Erythroblast (primary cell): ENCODE measurements at places on chromosomes 2 and 18.

- peak; percentile 75 for DNase-seq
Observed at GRCh38 chr2:187500585-187501359, 52.7 kb upstream of the CALCRL start.

- no peak for DNase-seq
Observed at GRCh38 chr2:214484239-214484638, 73.4 kb downstream of the VWC2L start.

DNA sequence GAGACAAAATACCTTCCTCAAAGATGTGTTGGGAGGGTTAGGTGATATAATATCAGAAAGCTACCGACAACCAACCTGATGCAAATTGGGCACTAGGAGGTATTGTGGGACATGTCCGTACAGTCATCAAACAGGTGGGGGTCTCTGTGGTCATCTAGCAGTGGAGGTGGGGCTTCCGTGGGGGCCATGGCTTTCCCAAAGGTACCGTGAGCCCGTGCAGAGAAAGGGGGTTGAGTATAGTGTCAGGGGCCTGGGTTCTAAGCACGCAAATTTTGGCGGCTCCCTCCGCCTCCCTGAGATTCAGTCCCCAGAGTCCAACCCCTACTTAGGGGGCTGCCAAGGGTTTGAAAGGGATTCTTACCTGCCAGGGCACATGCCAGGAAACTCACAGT is 32.6 kb downstream of the HJURP start:
- no peak for DNase-seq

DNA sequence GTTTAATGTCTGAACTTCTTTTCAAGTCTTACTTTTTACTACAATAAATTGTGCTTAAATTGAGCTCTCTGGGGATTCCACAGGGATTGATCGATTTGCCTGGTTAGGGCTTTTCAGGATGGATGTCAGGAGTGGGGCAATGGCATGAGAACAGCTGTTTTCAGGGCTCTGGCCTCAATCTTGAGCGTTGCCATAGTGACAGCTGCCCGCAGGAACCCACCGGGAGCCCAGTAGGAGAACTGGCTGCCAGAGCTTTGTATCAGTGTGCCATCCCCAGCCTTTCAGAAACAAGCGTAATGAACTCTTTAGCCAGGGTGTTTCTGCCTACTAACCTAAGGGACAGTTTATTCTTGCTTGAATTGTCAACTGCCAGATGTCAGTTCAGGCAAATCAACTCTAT is 93.5 kb downstream of the GALNT3 start:
- no peak for DNase-seq

DNA sequence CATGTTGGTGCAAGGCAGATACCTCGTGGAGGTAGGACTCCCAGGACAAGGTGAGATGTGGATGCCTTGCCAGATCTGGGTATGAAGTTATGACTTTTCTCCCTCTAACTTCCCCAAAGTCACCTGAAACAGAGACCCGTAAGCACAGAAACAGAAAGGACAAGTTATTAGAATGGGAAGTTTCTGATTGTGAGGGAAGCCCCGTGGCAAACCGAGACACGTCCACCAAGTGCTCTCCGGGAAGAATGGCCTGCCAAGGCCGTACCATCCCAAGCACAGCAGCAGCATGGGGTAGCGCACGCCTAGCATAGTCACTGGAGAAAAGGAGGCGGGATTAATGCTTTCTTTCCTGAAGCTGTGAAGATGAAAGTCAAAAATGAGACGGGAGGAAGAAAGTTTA is 110.6 kb downstream of the ZNF532 start:
- DNase-seq: no peak

- no peak for DNase-seq
Observed at GRCh38 chr18:31278609-31279071, 39.3 kb upstream of the DSG1 start.

DNA sequence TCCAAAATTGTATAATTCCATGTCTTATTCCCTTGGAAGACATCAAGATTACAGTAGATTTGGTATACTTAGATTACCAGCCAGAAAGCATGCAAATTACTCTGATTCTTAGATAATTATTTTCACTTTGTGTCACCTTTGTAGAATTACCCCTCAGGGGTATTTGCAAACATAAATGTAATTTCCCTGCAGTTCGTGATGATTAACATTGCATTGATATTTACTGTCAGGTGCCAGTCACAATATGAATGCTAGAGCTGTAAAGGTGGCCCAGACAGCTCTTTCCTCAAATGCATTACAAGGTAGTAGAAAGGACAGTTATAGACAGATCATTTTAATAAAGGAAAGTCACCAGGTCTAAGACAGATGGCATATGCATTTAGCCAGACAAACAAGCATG is 1537.5 kb upstream of the PIK3C3 start:
- DNase-seq: no peak

GRCh38 chr2:45074713-45075112 is 65.5 kb upstream of the SIX2 start:
- no peak for DNase-seq

GRCh38 chr2:166230024-166230723 is 102.4 kb upstream of the SCN1A start:
- no peak for DNase-seq
